ENCODE measurements at places on chromosomes 5 and 9. TPM values are rescaled to one million over a fixed set of nuclear protein-coding genes. Genes with fewer than 3 reads are reported as not detected.

DNA sequence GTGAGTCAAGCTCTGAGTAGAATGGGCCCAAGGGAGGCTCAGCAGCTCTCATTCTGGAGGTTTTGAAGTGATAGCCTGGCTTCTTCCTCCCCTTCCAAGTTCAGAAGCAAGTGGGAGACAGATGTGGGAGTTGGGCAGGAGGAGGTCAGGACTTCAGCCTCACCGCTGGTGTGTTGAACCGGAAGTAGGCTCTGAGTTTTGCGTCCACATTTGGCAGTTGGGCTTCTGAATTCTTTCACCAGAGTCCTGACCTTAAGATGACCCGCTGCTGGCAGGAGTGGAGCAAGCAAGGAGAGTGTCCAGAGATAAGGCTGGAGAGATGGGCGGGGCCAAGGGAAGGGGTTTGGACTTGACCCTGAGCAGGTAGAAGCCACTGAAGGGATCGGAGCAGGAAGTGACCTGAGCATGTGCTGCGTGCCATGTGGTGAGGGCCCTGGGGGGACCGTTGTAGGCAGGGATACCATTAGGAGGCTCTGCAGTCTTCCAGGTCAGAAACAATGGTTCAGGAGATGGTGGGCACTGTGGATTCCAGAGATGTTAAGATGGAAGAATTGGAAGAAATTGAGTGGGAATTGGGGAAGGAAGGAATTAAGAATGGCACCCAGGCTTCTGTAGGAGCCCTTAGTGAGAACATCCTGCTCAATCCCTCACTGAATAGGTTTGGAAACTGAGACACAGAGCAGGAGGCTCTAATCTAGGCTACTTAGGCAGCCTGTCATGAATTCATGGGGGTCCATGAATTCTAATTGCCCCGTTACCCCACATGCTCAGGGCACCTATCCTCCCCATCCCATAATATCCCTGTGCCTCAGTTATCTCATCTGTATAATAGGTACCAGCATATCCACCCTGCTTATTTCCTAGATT lies 25.9 kb downstream of the GALNT12 start:
- H3K4me3 ChIP-seq: no peak overlapping the region
- no peak for DNase-seq
- H3K36me3 ChIP-seq: no peaks in the 10 kb centered on the region
- H3K27ac ChIP-seq: no peak overlapping the region
- no peaks in the 10 kb centered on the region for H3K27me3 ChIP-seq
- no peaks in the 10 kb centered on the region for H3K4me1 ChIP-seq

GRCh38 chr5:134503088-134503936 lies 22.2 kb upstream of the JADE2 start:
- no peaks in the 10 kb centered on the region for H3K27me3 ChIP-seq
- peak overlapping the region; percentile 41 for H3K4me3 ChIP-seq
- DNase-seq: peak; percentile 93
- no peaks in the 10 kb centered on the region for H3K36me3 ChIP-seq
- H3K4me1 ChIP-seq: peaks cover 71% of the 10 kb centered on the region
- H3K27ac ChIP-seq: peak overlapping the region; percentile 89

DNA sequence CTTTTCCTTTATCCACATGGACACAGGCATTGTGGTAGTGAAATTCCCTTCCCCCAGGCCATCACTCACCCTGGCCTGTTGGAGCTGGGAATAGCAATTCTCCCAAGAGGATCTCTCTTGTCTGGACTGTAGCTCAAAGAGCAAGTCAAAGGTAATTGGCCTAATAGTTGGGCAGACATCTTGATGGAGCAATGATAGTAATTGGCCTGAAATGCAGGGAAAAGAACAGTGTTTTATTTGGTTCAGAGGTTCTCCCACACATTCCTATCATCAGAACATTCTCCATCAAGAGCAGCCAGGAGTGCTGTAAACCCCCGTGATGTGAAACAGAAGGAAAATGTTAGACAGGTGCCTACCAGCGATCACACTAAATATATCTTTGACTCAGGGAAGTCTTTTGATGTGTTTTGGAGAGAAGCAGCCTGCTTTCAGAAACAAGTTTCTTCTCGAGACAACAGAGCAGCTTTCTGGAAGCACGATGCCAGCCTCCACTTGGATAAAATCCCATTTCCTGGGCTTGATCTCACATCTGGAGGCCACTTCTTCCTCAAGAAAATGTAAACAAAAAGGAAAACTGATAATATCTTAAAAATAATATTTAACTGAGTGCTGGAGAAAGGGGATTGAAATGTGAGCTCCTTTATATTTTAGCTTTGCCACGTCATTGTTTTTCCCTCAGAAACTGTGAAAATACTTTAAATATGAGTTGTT lies 198.1 kb upstream of the WWC1 start:
- no peaks in the 10 kb centered on the region for H3K4me1 ChIP-seq
- no peak overlapping the region for H3K4me3 ChIP-seq
- no peaks in the 10 kb centered on the region for H3K27me3 ChIP-seq

DNA sequence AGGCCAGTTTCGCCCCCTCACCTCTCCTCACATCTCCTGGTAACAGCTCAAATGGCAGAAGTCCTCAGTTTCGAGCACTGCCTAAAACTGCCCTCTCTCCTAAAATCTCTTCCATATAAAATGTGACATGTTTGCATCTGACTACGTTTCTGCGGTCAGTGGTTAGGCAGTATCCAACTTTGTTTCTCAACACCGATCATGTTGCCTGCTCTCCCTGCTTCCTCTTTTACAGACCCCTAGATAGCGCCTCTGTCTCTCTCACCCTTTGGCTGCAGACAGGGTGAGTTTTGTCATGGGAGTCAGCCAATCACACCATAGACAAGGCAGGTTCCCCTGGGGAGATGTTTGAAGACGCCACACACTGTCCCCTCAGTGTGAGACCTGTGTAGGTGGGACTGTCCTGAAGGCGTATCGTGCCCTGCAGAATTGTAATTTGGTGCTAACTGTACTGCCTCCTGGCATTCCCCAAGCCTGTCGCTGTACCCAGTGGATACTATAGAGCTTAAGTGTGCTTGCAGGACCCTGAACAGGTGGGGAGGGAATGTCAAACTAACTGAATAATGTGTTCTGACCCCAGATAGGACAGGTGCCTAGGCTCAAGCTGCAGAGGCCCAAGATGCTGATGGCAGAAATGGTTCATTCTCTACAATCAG lies 1.1 kb downstream of the HEXB start:
- peaks cover 27% of the 10 kb centered on the region for H3K4me1 ChIP-seq
- H3K27me3 ChIP-seq: no peaks in the 10 kb centered on the region
- peak overlapping the region; percentile 88 for H3K4me3 ChIP-seq
- 0 out of 2 replicates have a peak, but pooled peaks cover 2% of the 10 kb centered on the region for H3K36me3 ChIP-seq
- no peak for DNase-seq
- H3K27ac ChIP-seq: peak overlapping the region; percentile 67

DNA sequence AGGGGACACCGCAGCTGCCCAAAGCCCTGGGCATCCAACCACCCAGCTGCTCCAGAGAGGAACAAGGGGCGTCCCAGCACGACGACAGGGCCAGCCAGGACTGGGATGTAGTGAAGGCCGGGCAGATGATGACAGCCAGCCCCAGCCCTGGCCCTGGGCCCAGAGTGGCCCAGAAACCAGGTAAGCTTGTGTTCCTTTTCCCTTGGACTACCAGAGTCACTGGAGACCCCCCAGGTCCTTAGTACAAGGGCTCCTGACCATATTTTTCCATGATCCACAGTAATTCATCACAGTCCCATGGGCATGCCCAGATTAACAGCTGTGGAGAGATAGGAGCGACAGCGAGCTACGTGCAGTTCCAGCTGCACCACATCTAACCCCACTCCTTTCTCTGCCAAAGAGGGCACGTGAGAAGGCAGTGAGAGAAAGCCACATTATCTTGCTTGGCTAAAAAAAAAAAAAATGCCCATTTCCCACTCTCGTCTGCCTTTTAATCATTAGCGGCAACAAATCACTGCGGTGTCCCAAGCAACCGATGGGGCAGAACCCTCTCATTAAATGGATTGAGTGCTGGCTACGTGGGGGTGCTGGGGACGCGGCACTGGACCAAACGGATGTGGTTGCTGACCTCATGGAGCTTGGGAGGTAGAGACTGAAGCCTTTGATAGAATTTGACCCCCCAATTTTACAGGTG lies 21.7 kb upstream of the SYNPO start:
- H3K36me3 ChIP-seq: no peaks in the 10 kb centered on the region
- no peak overlapping the region for H3K4me3 ChIP-seq
- H3K27ac ChIP-seq: no peak overlapping the region
- peaks cover 39% of the 10 kb centered on the region for H3K4me1 ChIP-seq

The ALAD gene
- 21.8 TPM for total RNA-seq

The IL7R gene
- not detected for total RNA-seq

The UNC13B gene
- 18.3 TPM for total RNA-seq

DNA sequence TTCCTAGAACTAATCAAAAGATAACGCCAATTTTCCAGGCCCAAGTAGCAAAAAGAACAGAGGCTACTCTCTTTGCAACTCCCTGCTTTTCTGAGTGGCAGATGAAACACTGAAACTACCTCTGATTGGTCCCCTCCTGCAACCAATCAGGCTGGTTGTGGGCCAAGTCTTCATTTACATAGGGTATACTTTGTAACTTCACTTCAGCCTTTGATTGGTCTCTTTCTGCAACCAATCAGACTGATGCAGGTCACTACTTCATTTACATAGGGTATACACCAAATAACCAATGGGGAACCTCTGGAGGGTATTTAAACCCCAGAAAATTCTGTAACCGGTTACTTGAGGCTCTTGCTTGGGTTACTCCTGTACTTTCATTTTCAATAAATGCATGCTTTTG lies 289.6 kb downstream of the MED10 start:
- no peaks in the 10 kb centered on the region for H3K4me1 ChIP-seq
- H3K4me3 ChIP-seq: no peak overlapping the region
- no peaks in the 10 kb centered on the region for H3K36me3 ChIP-seq
- H3K27ac ChIP-seq: no peak overlapping the region

- DNase-seq: peak; percentile 25
- H3K27me3 ChIP-seq: no peaks in the 10 kb centered on the region
- peaks cover 35% of the 10 kb centered on the region for H3K4me1 ChIP-seq
- peak overlapping the region; percentile 99 for H3K4me3 ChIP-seq
- H3K36me3 ChIP-seq: peaks cover 8% of the 10 kb centered on the region
Measured at GRCh38 chr5:1800472-1801221, 560 bp upstream of the NDUFS6 start.

DNA sequence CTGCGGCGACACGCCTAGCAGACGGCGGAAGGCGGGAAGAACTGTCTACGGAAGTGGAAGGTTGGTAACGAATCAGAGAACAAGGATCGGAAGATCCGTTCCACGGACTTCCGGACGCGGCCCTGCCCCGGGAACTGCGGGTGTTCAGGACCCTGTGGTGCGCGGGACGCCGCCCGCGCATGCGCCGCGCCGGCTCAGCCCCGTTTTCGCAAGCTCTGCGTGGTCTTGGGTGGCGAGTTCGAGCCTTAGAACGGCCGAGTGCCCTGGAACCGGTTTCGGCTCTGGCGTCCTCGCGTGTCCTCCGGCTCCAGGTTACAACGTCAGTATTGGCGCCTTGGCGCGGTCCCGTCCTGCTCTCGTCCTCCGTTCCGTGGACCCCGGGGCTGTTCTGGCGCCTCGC lies 515 bp upstream of the RNU6ATAC start:
- no peaks in the 10 kb centered on the region for H3K27me3 ChIP-seq
- no peaks in the 10 kb centered on the region for H3K36me3 ChIP-seq
- no peaks in the 10 kb centered on the region for H3K4me1 ChIP-seq
- H3K27ac ChIP-seq: no peak overlapping the region
- no peak overlapping the region for H3K4me3 ChIP-seq

The OR13F1 gene
- total RNA-seq: not detected

Measured in HepG2 (cell line).